ENCODE measurements at places on chromosomes 6 and 20. TPM values are rescaled to one million over a fixed set of nuclear protein-coding genes. Genes with fewer than 3 reads are reported as not detected.

Gene EFCAB8
- 0.04 TPM for polyA plus RNA-seq

Gene ENPP1
- polyA plus RNA-seq = 25.2 TPM

Gene MYCT1
- polyA plus RNA-seq = 13.7 TPM

Gene FOXA2
- 0.07 TPM for polyA plus RNA-seq

Gene IL17F
- 0.56 TPM for polyA plus RNA-seq

Gene TCF15
- polyA plus RNA-seq = 1.3 TPM

Gene NRN1
- polyA plus RNA-seq = 5.0 TPM

Gene ISM1
- 4.5 TPM for polyA plus RNA-seq

Gene OOEP
- polyA plus RNA-seq = 0.40 TPM

Gene RSPH3
- 22.6 TPM for polyA plus RNA-seq

Gene NT5DC1
- polyA plus RNA-seq = 45.2 TPM

Gene PLA2G7
- polyA plus RNA-seq = 2.7 TPM

Measured in renal cortex interstitium (tissue), 15 donors.